ENCODE measurements at places on chromosomes 5 and 9. TPM values are rescaled to one million over a fixed set of nuclear protein-coding genes. Genes with fewer than 3 reads are reported as not detected.

Gene STXBP1
- total RNA-seq, result 48.6 TPM

Gene SPATA31A3
- total RNA-seq, result not detected

Gene ANGPTL2
- 1.1 TPM for total RNA-seq

- no peak for ATAC-seq
Measured at GRCh38 chr5:160567031-160567705, 145.5 kb downstream of the PTTG1 start.

DNA sequence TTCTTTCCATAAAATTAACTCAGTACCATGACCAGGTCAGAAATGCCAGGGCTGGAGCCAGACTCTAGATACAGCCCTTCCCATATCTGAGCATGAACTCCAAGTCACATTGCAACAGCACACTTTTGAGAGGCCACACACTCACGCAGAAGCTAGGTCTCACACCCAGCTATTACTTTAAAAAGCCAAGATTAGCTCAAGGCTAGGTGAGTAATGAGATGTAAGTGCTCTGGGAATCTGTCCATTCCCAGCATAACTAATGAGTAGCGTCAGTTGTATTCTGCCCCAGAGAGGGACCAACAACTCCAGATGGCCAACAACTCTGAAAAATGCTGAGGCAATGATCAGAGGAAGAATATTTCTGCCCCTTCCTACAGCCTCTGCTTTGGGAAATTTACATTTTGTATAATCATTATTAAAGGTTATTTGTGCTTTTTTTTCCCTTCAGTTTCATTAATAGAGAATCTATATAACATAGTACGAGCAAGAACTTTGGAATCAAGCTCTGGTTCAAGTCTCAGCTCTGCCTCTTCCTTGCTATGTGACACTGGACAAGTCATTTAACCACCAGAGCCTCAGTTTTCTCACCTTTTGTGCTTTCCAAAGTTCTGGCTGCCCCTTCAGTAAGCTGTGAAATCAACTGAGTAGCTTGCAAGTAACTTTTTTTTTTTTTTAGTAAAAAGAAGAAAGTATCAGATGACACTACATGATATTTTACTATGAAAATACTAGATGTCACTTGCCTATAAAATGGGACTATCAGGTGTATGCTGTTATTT, 118.3 kb downstream of the NR6A1 start:
- peak; percentile 25 for ATAC-seq

All from motor neuron (in vitro differentiated cells).